ENCODE measurements at places on chromosomes 6 and 20.

- DNase-seq: no peak
These were observed 217.6 kb downstream of the UST start for GRCh38 chr6:148964467-148964866.

GRCh38 chr6:79797912-79798311, 149.4 kb downstream of the ELOVL4 start:
- no peak for DNase-seq

GRCh38 chr6:136173519-136174507, 76.3 kb downstream of the MTFR2 start:
- DNase-seq: no peak

GRCh38 chr6:143451531-143451930, 926 bp downstream of the PEX3 start:
- no peak for DNase-seq

Data from HEK293T (cell line).